ENCODE measurements at places on chromosomes 16 and 17.
A peak's percentile ranks its signal among the peaks of the same experiment; 100 is the strongest.

GRCh38 chr16:78675312-78675711, 575.9 kb downstream of the WWOX start:
- DNase-seq = no peak

GRCh38 chr17:39527220-39527813, 66.0 kb downstream of the CDK12 start:
- DNase-seq = no peak

- DNase-seq = no peak
These were observed 20.1 kb upstream of the C16orf95 start for GRCh38 chr16:87337262-87337771.

DNA sequence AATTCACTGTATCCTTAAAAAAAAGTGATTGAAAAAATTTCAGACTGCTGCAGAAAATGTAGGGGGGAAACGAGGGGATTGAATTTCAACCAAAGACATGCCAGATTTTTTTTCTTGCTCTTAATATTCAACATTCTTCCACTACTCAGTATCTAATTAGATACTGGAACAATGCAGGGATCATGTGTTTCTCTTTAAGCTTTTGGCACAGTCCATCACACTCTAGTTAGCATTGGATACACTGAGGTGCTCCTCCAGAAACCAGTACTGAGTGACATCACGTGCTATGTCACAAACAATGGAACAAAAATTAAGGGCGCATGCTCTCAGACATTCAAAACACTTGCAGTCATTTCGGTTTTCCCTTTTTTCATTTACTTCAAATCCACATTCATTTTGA, 298.6 kb upstream of the PSMD7 start:
- DNase-seq = no peak

DNA sequence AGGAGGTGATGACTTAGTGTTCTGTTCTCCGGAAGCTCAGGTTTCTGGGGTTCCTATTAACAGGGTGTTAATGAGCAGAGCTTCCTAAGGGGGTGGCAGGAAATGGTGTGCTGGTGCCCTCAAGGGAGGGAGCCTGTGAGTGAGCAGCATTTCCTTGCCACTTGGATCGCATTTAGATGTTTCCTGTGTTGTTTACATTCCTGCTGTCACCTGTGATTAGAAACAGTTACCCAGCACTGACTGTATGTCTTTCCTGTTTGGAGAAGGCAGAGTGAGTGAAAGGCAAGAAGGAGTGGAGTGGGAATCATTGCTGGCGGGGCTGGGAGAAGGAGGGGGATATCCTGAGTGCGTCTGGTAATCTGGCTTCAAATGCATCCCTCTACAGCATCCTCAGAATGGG, 214.6 kb downstream of the CCDC182 start:
- no peak for DNase-seq

DNA sequence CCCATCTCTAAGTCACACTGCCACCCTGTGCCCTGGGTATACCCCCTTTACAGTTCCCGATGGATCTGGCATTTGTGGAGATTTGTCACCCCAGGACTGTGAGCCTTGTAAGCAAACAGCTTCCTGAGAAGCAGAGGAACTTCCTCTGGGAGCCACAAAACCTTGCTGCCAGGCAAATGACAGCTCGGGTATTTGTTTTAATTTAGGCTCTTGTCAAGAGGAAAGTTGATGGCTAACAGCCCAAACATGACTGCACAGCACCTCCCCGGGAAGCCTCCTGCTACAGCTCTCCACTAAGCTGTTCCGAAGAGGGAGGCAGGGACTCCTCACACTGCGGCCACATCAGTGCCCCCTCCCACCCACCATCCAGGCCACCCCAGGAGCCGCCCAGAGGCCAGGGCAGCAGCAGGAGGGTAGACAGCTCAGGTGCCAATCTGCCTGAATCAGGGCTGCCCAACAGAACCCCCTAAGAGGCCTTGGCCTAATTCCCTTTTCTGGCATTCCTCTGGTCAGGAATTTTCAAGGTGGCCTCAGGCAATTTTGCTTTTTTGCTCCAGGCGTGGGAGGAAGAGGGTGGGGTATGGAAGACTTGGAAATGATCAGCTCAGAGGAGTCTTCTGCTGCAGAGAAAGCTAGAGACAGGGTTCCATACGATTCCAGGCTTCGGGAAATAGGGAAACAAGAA, 2.6 kb downstream of the ABR start:
- DNase-seq = no peak

DNA sequence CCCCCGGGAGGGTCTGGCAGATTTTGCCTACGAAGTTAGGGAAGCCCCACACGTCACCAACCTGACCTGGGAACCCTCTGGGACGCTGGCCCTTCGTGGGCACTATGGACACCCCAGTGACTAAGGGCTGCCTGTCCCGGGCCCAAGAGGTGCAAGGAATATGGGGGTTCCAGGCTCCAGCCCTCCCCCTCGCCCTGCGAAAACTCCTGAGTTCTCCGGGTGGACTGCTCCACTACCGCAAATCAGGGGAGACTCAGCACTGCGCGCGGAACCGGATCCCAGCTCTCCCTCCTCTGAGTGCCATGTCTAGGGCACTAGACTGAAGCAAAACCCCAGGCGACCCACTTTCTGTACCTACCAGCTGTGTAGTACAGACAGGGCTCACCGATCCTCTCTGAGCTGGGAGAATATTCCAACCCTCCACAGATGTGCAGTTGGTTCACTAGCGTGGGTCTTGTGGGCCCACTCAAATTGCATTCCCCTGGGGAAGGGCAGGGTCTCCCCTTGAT, at the start of gene ARL5C:
TSS of gene ARL5C (minus strand) at position 321 of the 509 bp plus-strand sequence. CDS start 401 bp downstream, outside the sequence.
- DNase-seq = no peak

GRCh38 chr16:52528393-52529065, 18.4 kb downstream of the TOX3 start:
- DNase-seq = no peak

DNA sequence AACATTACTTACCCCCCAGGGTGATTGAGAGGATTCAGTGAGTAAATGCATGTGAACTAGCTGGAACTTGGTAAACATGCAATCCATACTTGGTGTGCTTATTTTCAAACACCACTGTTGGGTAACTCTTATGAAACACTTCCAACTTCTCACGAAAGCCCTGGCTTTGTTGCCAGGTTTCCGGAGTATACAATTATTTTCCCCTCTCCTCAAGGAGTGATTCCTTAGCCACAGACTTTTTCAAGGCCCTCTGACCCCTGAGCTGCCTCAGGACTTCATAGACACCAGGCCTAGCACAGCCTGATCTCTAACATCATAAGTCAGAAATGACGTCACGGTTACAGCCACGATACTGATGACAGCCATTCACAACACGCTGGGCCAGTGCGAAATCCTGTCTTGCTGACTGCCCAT, 27.6 kb downstream of the HSD17B2 start:
- DNase-seq = no peak

DNA sequence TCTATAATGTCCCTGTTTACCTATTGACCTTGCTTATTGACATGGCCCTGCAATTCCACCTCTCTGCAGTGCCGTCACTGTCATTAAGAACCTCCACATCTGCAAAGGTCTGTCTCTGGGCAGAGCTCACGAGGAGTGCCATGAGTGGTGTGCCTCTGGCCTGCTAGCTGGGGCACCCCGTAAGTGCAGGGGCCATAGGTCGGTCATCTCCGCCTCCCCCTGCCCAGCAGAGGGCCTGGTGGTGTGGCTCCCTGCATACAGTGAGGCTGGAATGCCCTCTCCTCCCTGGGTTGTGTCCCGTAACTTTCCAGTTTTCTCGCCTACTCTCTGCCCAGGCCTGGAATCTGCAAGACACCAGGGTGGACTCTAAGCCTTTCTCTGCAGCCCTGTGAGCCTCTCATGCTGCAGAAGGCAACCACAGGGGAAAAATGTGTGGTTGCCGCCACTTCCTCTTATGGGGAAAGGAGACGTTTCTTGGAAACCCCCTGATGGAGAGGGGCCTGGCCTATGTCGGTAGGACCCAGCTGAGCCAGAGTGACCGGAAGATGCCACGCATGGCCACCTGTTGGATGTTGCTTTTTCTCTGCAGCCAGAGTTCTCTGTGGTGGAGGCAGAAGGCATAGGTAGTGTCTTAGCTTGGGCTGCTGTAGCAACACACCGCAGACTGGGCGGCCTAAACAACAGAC, 2.7 kb upstream of the SNX20 start:
- DNase-seq = peak; percentile 84

DNA sequence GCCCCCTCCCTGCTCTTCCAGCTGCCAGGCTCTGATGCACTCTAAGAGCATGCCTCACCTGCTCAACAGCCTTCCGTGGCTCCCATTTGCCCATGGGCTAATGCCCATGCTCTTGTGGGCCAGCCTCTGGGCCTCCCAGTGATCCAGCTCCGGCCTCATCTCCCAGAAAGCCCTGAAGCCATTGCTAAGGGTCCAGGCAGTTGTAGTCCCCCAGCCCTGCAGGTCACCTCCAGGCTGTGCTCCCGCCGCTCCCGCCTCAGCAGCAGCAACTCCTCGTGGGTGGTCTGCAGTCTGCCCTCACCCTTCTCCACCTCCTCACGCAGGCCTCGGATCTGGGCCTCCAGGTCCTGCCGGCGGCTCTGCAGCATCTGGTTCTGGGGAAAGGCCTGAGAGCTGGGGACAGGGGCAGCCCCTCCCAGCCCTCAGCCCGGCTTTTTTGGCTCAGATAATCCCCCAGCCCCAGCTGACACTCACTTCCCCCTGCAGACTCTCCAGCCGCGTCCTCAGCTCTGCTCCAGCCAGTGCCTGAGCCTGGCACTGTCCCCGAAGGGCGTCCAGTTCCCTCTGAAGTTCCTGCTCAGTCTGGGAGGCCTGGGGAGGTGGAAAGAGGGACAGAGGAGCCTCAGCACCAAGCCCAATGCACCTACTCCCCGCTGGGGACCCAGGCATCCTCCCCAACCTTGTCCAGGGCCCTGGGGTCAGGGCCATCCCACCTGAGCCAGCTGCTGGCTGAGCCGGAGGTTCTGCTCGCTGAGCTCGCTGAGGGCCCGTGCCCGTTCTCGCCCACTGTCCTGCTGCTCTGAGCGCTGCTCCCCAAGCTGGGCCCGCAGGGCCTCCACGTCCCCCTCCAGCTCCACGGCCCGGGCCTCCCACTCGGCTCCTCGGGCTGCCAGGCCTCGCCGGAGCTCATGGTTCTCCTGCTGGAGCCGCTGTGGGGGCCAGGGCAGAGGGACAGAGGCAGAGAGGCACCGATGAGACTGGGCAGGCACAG, 6.2 kb downstream of the BICDL2 start:
- DNase-seq = no peak

DNA sequence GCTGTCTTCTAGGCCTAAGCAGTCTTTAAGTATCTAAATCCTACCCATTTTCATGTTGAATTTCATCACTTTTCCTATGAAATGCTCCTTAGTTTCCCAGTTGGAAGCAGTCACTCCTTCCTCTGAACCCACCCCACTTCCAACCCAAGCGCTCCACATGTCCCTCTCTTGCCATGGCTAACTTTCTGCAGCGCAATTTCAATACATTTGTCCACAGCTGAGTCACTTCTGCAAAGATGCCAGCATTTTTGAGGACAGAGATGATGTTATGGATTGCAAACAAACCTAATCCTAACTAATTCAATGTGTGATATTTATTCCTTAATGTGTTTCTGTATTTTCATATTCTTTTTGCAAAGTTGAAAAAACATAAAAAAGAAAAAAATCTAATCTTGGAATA, 71.7 kb downstream of the HLF start:
- no peak for DNase-seq

- no peak for DNase-seq
These were observed 135.3 kb downstream of the UTP18 start for GRCh38 chr17:51395621-51396020.

GRCh38 chr16:88512728-88513696, 57.2 kb upstream of the ZC3H18 start:
- no peak for DNase-seq

DNA sequence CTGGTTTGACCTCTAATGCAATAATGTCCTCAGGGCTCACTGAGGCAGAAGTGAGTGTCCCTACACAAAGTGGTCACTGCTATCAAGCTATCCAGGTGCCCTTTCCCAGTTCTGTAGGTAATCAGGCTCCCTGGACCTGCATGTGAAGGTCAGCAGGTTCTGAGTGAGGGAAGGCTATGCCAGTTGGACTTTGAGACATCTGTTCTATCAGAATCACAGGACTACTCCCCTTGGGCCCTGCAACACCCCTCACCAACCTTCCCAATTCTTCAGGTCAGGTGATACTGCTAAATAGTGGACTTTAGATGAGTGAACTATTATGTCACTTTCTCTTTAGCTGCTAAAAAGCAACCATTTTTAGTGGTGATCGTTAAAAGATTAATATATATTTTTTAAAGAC, 37.6 kb downstream of the ZZEF1 start:
- DNase-seq = no peak

DNA sequence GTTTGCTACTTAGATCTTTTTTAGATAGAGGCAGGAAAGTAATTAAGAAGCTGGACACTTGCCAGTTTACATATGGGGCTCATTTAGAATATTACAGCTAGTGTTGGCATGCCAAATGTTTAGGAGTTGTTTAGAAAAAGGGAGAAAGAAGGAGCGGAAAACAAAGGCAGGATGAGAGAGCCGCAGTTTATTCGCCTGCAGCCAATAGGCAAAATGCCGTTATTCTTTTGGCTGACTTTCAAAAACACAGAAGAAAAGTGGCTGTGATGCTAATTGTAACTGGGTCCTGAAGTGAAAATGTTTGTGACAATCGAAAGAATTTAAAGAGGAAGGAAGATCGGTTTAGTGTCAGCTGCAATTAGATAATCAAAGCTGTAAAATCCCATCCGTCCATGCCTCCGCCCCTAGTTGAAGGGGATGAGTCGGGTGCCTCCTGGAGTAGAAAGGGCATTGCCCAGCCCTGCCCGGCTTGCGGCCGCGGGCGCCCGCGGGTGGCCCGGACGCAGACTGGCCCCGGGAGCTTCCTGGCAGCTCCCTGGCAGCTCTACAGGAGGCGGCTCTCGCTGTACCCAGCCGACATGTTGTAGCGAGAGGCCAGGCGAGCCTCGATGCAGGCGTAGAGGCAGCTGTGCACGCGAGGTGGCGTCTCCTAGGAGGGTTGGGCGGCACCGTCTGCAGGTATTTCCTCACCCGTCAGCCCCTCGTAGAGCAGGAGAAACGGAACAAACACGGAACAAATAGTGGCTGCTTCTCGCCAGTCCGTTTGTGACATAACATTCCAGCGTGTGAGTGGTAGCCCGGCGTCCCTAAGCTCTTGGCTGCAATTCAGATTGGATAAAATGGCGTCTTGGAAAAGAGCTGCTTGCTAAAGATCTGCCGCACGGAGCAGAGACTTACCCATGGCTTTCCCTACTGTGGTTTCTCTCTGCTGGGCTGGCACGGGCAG, 82.2 kb downstream of the TNRC6C start:
- DNase-seq = peak; percentile 72

GRCh38 chr16:65065031-65065430, 56.8 kb downstream of the CDH11 start:
- no peak for DNase-seq

GRCh38 chr17:16211590-16211989, 3.7 kb downstream of the NCOR1 start:
- DNase-seq = no peak
